ENCODE measurements at places on chromosomes 1 and 21. TPM values are rescaled to one million over a fixed set of nuclear protein-coding genes. Genes with fewer than 3 reads are reported as not detected.

GRCh38 chr1:86146566-86146965 lies 10.0 kb downstream of the COL24A1 start:
- DNase-seq = no peak

DNA sequence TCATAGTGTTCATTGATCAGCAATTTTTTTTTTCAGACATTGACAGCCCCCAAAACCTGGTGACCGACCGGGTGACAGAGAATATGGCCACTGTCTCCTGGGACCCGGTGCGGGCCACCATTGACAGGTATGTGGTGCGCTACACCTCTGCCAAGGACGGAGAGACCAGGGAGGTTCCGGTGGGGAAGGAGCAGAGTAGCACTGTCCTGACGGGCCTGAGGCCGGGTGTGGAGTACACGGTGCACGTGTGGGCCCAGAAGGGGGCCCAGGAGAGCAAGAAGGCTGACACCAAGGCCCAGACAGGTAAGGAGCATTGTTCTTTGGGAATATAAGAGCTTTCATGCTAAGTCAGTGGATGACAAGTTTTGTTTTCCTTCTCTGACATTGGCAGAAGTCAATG lies 49.3 kb downstream of the TNN start:
- DNase-seq = no peak

DNA sequence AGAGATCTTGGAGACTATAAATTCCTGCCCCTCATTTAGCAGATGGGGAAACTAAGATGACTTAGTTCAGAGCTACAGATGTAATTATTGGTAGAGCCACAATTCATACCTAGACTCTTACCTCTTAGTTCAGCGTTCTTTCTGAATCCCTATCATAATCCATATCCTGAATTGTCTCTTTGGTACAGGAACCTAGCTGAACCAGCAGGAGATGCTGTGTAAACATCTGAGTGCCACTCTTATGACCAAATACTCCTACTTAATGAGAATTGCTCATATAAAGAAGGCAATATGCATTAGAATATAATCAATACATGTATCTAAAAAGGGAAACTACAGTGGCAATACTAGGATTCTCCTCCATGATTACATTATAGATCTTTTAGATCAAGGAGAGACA lies 459.0 kb downstream of the SIPA1L2 start:
- DNase-seq = no peak

DNA sequence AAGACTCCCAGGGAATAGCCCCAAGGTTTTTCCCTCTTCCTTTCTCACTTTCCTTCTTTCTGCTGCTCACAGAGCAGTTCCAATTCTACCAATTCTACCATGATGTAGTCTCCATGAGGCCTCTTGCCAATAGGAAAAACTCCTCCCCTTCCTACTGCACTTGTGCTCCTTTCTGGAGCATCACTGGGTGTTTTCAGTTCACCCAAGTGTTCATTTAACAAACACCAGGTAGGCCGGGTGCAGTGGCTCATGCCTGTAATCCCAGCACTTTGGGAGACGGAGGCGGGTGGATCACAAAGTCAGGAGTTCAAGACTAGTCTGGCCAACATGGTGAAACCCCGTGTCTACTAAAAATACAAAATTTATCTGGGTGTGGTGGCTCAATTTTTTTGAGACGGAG lies 26.6 kb upstream of the H3-3A start:
- no peak for DNase-seq

DNA sequence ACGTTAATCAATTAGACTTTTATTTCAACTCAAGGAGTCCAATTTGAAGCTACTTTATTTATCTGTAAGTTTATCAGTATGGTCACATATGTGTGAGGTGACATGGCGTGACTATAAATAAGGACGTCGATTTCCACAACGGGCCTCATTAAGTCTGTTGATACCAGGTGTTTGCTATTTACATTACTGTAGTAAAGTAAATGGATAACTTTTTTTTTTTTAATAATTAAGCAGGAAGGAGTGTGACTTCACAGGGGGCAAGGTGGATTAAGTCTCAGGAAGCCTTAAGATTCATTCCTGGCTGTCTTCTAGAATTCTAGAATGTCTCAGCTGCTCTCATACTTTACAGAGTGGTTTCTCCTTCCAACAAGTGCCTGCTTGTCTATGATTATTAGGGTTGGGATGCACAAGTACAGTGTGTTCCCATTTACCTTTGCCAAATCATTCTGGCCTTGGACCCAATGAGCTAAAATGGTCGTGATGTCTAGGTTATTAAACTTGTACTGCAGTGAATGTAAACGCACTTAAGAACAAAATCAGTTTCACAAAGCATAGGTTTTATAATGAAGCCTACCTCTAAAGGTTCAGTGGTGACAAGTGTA lies 15.5 kb downstream of the MAP3K7CL start:
- no peak for DNase-seq

RAP1GAP gene
- 0.33 TPM for total RNA-seq

TDRD10 gene
- 4.9 TPM for total RNA-seq

LRRC3 gene
- total RNA-seq = 3.3 TPM

TACSTD2 gene
- 2.2 TPM for total RNA-seq

SELENBP1 gene
- 88.8 TPM for total RNA-seq
